ENCODE measurements at places on chromosomes 7 and 10. TPM values are rescaled to one million over a fixed set of nuclear protein-coding genes. Genes with fewer than 3 reads are reported as not detected.

The RBP4 gene
- 63.5 TPM for total RNA-seq

The CLDN15 gene
- 17.1 TPM for total RNA-seq

The IQUB gene
- total RNA-seq, result 3.3 TPM

The FUOM gene
- 31.2 TPM for total RNA-seq

The CPA2 gene
- not detected for total RNA-seq

The EVX1 gene
- total RNA-seq, result not detected

The OR6V1 gene
- not detected for total RNA-seq

The GRID1 gene
- 2.3 TPM for total RNA-seq

The VWC2 gene
- total RNA-seq, result under 0.01 TPM

The AZGP1 gene
- total RNA-seq, result 40.0 TPM

The RBM20 gene
- 3.1 TPM for total RNA-seq

GRCh38 chr7:77575187-77575586 is 38.1 kb downstream of the PTPN12 start:
- no peak overlapping the region for H3K27ac ChIP-seq
- H3K27me3 ChIP-seq, result no peaks in the 10 kb centered on the region
- peaks cover 4% of the 10 kb centered on the region for H3K36me3 ChIP-seq
- H3K4me1 ChIP-seq, result no peaks in the 10 kb centered on the region

- peak overlapping the region; percentile 89 for H3K27ac ChIP-seq
- H3K36me3 ChIP-seq, result no peaks in the 10 kb centered on the region
- peak; percentile 77 for DNase-seq
- peaks cover 5% of the 10 kb centered on the region for H3K4me1 ChIP-seq
- H3K27me3 ChIP-seq, result no peaks in the 10 kb centered on the region
Measured at GRCh38 chr10:97497572-97498075, 598 bp downstream of the MMS19 start.

- H3K36me3 ChIP-seq, result no peaks in the 10 kb centered on the region
- DNase-seq, result no peak
- no peaks in the 10 kb centered on the region for H3K4me1 ChIP-seq
- H3K4me3 ChIP-seq, result no peak overlapping the region
- H3K27ac ChIP-seq, result no peak overlapping the region
Measured at GRCh38 chr7:24926623-24927524, 53.1 kb downstream of the OSBPL3 start.

DNA sequence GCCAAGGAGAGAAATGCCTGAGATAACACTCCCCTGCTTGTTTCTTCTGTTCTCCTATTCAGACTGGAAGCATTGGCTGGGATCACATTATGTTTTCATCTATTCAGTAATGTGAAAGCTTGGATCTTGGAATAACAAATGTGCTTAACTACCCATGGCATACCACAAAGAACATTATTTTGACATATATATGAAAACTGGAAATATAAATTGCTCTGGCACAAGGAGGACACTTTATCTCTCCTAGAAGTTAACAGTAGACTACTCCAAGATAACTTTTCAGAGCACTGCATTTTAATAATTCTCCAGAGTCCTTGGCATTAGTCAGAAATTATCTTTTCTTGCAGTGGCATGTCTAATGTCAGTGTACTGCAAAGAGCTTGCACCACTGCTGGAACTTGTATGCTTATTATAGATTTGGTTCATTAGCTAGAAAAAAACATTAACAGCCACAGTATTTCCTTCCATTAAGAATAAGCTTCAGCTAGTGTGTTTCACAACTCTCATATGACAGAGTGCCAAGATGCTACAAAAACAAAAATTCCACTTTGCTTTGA is 169.3 kb upstream of the LRRN3 start:
- no peak overlapping the region for H3K27ac ChIP-seq
- H3K36me3 ChIP-seq, result no peaks in the 10 kb centered on the region
- no peaks in the 10 kb centered on the region for H3K27me3 ChIP-seq
- DNase-seq, result no peak

DNA sequence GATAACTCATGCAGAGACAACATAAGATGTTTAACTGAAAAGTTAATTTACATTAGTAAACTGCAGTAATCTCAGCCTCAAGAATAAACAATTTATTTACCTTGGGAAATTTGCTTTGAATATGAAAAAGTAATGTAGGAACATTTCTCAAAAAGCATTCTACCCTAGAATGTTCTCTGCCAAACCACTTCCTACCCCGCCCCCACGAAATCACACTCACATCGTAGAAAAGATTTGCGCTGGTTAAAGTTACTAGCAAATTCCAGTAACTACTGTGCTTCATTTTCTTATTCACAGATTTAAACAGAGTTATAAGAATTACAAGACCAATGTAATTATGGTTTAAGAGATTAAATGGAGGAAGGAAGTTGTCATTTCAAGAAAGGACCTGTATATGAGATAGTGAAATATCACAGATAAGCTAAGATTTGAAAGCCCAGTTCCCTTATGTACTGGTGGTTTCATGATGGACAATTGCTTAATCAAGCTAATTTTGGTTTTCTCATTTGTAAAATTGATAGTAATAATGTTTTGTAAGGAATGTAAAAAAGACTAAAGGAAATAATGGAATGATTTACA is 175.4 kb downstream of the GNAI1 start:
- DNase-seq, result no peak
- no peaks in the 10 kb centered on the region for H3K27me3 ChIP-seq
- no peaks in the 10 kb centered on the region for H3K4me1 ChIP-seq
- H3K27ac ChIP-seq, result no peak overlapping the region

DNA sequence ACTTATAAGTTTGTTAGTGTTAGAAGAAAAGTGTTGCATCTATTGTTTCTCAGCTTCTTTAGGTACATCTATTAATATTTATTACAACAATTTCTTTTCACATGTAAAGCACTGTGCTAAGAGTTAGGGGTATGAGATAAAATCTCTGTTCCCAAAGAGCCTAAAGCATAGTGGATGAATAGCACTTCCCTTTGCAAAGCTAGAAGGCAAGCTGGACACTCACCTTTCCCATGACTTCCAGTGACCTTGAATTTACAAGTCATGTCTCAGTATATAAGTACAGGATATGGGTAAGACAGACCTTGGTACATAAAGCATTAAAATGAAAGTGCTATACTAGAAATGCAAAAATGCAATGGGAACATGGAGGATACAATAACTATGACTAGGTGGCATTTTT is 8.7 kb downstream of the CNNM1 start:
- no peaks in the 10 kb centered on the region for H3K27me3 ChIP-seq
- H3K36me3 ChIP-seq, result no peaks in the 10 kb centered on the region
- no peak overlapping the region for H3K27ac ChIP-seq
- DNase-seq, result no peak

DNA sequence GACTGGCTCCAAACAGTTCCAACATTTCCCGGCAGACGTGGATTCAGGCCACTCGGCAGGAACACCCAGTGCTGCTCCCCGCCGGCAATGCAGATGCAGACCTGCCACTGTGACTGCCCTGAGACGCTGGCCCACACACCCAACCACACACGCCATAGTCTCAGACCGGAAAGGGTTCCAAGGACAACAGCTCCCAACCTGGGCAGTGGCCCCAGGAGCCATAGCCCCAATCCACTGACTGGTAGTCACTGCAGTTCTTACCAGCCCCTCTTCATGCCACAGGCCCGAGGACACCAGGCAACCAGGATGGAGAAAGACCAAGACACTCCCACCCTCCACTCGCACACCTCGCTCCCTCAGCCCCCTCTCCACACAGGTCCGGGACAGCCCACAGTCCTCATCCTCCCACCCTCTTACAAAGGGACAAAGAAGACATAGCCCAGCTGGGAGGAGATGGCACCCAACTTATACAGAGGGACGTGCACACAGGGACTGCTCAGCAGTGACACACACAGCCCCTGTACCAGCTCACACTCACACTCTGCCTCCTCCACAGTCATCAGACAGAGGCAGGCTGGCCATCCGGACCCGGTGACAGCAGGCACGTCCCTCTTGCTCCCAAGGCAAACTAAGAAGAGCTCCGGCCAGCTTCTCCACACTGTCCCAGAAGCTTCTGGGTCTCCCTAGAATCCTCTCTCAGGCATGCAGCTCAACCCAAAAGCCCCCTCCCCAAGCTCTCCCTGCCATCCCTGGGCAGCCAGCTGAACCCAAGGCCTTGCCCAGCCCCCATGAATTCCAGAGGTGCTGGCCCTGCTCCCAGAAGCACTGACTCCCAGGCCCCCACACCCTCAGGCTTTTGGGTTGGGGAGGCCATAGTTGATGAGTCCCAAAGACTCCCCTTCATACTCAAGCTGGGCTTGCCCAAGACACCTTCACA is 24.8 kb downstream of the KCNH2 start:
- H3K27me3 ChIP-seq, result no peaks in the 10 kb centered on the region
- no peak overlapping the region for H3K27ac ChIP-seq
- no peaks in the 10 kb centered on the region for H3K36me3 ChIP-seq
- H3K4me3 ChIP-seq, result no peak overlapping the region
- DNase-seq, result no peak
- peaks cover 7% of the 10 kb centered on the region for H3K4me1 ChIP-seq

DNA sequence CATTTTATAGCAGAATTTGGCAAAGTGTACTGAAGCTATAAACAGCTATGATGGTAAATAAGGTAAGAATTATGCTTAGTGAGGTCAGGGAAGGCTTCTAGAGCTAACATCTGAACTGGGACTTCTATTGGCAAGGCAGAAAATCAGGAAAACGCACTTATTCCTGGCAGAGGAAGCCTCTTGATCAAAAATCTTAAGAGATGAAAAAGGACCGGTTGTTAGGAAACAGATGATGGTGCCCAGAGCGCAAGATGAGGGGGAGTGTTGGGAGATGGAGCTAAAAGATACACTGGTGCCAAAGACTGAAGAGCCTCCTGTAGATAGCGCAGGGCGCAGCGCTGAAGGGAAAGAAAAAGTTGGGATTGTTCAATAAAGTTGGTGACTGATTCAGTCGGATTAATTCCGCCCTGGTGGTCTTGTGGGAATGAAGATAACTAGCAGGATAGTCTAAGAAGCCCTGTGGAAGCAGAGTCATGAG is 550 bp upstream of the CALU start:
- H3K27ac ChIP-seq, result peak overlapping the region; percentile 95
- H3K4me1 ChIP-seq, result peaks cover 10% of the 10 kb centered on the region
- no peak for DNase-seq
- no peaks in the 10 kb centered on the region for H3K36me3 ChIP-seq

DNA sequence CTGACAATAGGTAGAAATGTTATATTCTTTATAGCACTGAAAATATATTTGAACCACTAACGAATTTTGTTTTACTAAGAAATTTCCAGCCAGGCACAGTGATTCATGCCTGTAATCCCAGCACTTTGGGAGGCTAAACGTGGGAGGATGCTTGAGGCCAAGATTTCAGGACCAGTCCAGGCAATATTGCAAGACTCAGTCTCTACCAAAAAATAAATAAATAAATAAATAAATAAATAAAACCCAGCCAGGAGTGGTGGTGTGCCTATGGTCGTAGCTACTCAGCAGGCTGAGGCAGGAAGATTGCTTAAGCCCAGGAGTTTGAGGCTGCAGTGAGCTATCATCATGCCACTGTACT is 39.8 kb downstream of the PIP4K2A start:
- no peaks in the 10 kb centered on the region for H3K4me1 ChIP-seq
- H3K4me3 ChIP-seq, result no peak overlapping the region
- H3K27ac ChIP-seq, result no peak overlapping the region

- H3K4me3 ChIP-seq, result no peak overlapping the region
- no peaks in the 10 kb centered on the region for H3K36me3 ChIP-seq
- H3K4me1 ChIP-seq, result no peaks in the 10 kb centered on the region
- H3K27ac ChIP-seq, result no peak overlapping the region
- H3K27me3 ChIP-seq, result no peaks in the 10 kb centered on the region
Measured at GRCh38 chr10:91761721-91762120, 36.5 kb upstream of the TNKS2 start.

GRCh38 chr7:138492423-138492822 is 32.4 kb downstream of the TRIM24 start:
- H3K36me3 ChIP-seq, result no peaks in the 10 kb centered on the region
- no peak overlapping the region for H3K4me3 ChIP-seq
- no peaks in the 10 kb centered on the region for H3K27me3 ChIP-seq
- no peaks in the 10 kb centered on the region for H3K4me1 ChIP-seq

DNA sequence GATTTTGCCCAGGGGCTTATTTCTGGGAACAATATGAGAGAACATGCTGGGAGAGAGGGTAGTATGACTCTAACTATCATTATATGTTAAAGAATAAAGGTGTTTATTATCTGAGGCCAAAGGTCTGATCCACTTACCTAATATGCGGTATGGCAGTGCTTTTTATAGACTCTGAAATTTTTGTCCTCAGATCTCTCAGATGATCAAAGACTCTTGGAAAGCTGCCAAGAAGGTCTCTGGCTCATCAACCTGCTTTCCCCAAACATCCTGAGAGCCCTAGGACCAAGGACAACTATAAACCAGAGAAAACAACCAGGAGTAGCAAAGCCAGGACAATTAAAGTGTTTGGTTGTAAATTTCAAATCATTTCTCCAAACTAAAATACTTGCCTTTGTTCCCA is 255.7 kb upstream of the LRRN3 start:
- no peak for DNase-seq
- H3K4me3 ChIP-seq, result no peak overlapping the region
- no peaks in the 10 kb centered on the region for H3K4me1 ChIP-seq
- H3K36me3 ChIP-seq, result no peaks in the 10 kb centered on the region
- no peaks in the 10 kb centered on the region for H3K27me3 ChIP-seq
- H3K27ac ChIP-seq, result no peak overlapping the region

- H3K4me3 ChIP-seq, result no peak overlapping the region
- H3K4me1 ChIP-seq, result peaks cover 1% of the 10 kb centered on the region
- peak overlapping the region; percentile 82 for H3K27ac ChIP-seq
- no peak for DNase-seq
Measured at GRCh38 chr10:113469796-113470195, 83.1 kb upstream of the HABP2 start.

GRCh38 chr7:207418-208129 is 15.2 kb downstream of the FAM20C start:
- H3K27ac ChIP-seq, result peak overlapping the region; percentile 8
- no peaks in the 10 kb centered on the region for H3K36me3 ChIP-seq
- no peak for DNase-seq
- no peak overlapping the region for H3K4me3 ChIP-seq
- no peaks in the 10 kb centered on the region for H3K27me3 ChIP-seq
- H3K4me1 ChIP-seq, result no peaks in the 10 kb centered on the region

- no peak overlapping the region for H3K27ac ChIP-seq
- H3K27me3 ChIP-seq, result no peaks in the 10 kb centered on the region
- no peak overlapping the region for H3K4me3 ChIP-seq
- no peaks in the 10 kb centered on the region for H3K4me1 ChIP-seq
- no peaks in the 10 kb centered on the region for H3K36me3 ChIP-seq
- no peak for DNase-seq
Measured at GRCh38 chr10:91536733-91537132, 96.1 kb downstream of the PPP1R3C start.

GRCh38 chr10:31927565-31927883 is 1.1 kb downstream of the ARHGAP12 start:
- H3K36me3 ChIP-seq, result no peaks in the 10 kb centered on the region
- no peak for DNase-seq
- peak overlapping the region; percentile 90 for H3K4me3 ChIP-seq
- H3K4me1 ChIP-seq, result peaks cover 9% of the 10 kb centered on the region
- H3K27ac ChIP-seq, result peak overlapping the region; percentile 94

Measured in breast epithelium (tissue), 4 donors.